Activated naive CD4-positive, alpha-beta T cell (primary cell): ENCODE measurements at places on chromosomes 3 and 15.

DNA sequence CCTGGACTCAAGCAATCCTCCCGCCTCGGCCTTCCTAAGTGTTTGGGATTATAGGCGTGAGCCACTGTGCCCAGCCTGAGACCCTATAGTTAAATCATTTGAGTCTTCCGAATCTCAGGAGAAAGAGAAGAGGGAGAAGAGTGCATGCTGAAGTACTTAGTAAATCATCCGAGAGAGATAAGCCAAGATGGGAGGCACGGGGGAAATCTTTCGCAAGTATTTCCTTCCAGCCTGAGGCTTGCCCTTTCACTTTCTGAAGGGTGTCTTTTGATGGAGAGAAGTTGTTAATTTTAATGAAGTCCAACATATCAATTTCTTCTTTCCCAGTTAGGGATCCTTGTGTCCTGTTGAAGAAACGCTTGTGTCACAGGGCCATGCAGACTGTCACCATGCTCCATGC lies 97.1 kb upstream of the SLC6A6 start:
- DNase-seq: no peak

DNA sequence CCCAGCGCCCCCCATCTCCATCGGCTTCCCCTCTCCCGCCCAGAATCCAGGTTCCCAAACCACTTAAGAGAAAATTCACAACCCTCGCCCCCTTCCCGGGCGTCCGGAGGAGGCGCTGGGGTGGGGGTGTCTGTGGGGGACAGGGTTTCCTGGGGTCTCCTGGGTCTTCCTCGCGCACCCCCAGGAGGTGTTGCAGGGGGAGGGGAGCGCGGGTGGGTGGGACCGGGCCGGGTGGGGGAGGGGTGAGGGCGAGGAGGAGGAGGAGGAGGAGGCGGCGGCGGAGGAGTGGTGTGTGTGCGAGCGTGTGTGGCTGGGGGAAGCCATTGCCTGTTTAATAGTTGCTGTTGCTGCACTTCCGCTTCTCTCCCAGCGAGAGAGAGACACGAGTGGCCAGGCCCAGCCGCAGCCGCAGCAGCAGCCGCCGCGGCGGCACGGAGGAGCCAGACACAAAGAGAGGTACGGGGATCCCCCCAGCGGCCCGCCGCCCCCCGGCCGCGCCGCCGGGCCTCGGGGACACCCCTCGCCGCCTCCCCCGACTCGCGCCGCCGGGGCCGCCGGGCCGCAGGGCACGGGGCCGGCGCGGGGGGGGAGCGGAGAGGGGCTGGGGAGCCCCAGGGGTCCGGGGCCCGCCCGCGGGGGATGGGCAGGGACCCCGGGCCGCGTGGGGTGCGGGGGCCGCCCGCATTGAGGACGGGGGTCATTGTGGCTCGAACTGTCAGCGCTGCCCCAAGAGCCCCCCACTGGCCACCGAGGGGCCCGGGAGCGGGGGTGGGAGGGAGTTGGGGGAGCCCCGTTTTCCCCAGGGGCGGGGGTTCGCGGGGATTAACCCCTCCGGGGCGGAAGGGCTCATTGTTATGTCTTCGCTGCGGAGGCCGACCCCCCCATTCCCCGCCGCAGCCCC lies at the start of gene UBE2E1:
Gene UBE2E1, plus strand, starts transcription at position 323 of the 901 bp plus-strand sequence. CDS start 1,315 bp downstream, outside the sequence.
- peak; percentile 14 for DNase-seq

GRCh38 chr3:186746008-186746407 lies 28.8 kb downstream of the KNG1 start:
- DNase-seq: no peak

- DNase-seq: no peak
Observed at GRCh38 chr3:24496529-24497482, 2.2 kb upstream of the THRB start.

GRCh38 chr3:41213588-41213987 lies 14.3 kb downstream of the CTNNB1 start:
- no peak for DNase-seq

DNA sequence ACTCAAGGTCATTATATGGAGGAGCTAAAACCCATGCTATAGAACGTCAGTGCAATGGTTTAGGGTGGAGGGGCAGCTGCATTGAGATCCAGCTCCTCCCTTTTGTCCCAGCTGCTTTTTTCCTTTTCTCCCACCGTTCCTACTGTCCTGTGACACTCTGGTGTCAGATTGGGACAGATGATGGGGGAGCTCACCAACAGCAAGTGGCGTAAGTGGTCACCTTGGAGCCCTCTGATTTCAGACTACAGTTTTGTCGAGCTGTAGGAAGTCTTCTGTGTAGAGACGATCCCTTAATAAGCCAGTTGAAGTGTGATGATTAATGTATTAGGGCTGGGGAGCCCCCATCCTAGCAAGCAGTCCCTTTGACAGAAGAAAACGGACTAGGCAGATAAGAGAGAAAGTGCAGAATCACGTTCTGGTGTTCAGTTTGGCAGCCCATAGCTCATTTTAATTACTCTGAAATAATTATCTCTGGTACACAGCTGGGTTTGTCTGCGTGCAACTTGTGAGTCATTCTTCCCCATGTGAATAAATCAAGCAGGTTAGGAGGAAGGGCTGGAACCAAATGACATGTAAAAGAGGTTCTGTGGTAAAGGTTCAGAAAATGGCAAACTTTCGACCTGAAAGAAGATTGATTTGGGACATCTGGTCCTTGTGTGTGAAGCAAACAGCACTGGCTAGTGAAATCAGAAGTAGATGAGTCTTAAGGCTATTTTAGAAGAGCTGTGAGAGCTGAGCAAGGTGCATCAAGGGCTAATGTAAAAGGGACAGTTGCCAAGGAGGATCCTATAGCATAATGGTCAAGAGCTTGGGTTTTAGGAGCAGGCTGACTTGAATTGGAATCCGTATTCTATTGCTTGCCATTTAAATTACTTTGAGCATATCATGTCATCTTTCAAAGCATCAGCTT lies 241.4 kb downstream of the EDEM1 start:
- no peak for DNase-seq

DNA sequence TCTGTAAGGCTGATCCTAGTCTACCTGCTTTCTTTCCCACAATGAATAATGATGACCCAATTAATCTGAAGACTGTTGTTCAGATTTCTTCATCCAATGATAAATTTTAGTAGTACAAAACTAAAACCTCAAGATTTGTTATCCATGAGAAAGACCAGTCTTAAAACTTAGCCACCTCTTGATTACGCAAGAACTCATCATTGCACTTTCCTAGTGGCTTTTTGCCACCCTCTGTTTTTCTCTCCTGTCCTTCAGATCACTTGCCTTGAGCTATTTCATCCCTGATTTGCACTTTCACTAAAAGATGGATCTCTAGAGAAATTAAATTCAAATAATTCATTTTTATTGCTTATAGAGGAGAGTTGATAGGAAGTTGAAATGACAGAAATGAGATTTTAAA lies 142.7 kb upstream of the RBMS3 start:
- no peak for DNase-seq

DNA sequence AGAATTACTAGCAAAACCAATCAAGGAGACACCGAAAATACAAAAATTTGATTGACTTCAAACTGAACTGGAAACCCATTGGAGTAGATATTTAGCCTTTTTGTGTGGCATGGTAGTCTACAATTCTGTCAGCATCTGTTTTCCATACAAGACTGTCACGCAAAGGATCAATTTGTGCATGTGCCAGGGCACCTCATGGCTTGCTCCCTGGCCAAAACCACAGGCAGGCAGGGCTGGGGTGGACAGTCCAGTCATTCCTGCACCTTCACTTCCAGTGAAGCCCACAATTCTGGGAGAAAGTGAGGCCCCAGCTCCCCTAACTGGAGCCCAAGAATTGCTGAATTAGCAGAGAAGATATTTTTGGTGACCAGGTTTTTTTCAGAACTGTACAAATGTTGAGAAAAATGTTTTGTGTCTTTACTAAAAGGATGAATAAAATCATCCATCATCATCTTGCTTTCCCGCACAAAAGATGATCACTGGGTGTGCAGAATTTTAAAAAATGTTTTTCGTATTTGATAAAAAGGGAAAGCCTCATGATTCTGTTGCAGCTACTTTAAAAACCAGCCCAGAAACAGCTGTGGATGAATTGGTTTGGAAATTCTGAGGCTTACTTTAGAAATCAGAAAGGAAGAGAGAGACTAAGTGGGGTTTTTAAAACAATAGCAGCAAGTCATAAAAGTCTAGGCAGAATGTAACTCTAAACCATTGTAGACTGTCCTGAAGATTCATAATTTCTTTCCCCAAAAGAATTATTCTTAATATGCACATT lies 86.4 kb downstream of the PCCB start:
- no peak for DNase-seq

GRCh38 chr15:26759986-26760385 lies 12.9 kb downstream of the GABRB3 start:
- no peak for DNase-seq

GRCh38 chr3:177228601-177229190 lies 31.4 kb upstream of the TBL1XR1 start:
- no peak for DNase-seq

- DNase-seq: no peak
Observed at GRCh38 chr3:184148076-184148475, 7.1 kb upstream of the DVL3 start.

DNA sequence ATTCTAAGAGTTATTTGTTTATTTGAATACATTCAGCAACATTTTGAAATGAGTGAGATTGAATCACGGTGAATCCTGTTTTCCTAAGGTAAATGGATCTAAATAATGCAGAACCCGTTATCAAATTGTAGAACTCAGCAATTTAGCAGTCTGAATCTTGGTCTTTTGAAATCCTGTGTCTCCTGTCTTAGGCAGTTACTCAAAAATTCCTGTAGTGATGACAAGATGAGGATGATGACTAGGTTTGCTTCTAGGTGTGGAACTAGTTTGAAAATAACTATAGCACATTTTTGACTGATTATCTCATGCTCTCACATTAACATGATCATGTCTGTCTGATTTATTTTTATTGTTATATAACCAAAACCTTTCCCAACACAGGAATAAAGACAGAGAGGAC lies 115.0 kb downstream of the RAP2B start:
- DNase-seq: no peak

- no peak for DNase-seq
Observed at GRCh38 chr3:151262871-151263525, 15.3 kb downstream of the P2RY14 start.

- no peak for DNase-seq
Observed at GRCh38 chr15:77180270-77180669, 109.4 kb upstream of the TSPAN3 start.

DNA sequence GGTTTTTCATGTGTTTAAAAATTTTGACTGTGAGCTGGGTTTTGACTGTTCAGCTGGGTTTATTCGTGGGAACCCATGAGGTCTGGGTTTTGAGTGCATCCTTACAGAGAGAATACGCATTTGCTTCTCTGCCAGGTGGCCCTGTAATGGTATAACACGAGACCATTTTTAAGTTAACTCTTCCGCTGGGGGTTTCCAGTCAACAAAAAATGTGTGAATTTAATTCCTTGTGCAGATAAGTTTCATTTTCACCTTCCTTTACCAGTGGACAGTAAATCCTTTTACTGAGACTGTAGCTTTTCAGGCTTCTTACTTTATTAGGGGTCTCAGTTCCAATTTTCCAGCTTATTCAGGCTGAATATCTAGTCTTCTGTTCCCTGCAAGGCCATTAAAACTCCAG lies 149.6 kb downstream of the OPA1 start:
- DNase-seq: no peak

DNA sequence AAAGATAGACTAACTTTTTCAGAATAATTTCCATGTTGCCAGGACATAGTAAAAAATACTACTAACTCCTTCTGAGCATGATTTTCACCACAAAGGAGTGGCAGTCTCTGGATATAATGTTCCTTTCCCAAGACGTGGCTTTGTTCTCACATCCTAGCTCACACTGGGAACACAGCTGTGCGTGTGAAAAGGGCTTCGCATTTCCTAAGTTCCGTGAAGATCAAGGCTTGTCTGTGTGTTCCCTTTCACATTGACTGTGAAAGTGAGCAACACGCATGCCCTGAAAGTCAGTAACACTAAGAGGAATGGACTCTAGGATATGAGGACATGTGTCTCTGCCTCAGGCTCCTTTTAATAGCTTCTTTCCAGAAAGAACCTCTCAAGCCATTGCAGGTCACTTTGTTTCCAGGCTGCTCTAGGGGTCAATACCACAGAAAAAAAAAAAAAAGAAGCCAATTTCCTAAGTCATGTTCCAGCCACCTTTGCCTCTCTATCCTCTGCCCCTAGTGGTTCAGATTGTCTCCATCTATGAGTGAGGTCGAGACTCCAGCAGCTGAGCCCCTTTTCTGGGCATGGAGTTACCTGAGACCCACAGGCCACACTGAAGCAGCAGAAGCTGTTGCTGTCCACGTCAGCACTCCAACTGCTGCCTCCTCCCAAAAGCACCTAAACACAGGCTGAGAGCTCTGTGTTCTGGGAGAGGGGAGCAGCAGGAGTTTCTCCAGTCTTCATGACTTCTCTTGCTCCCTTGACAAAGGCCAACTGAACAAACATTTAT lies 355.9 kb downstream of the RSL24D1 start:
- no peak for DNase-seq

- DNase-seq: no peak
Observed at GRCh38 chr3:157101486-157101885, 58.5 kb downstream of the CCNL1 start.

- no peak for DNase-seq
Observed at GRCh38 chr3:170321321-170322034, 36.0 kb upstream of the SKIL start.

- DNase-seq: no peak
Observed at GRCh38 chr15:53757906-53758305, 1.6 kb downstream of the WDR72 start.

GRCh38 chr3:172256101-172256734 lies 192.0 kb downstream of the GHSR start:
- DNase-seq: no peak

- DNase-seq: no peak
Observed at GRCh38 chr3:48456456-48456855, 9.9 kb downstream of the ATRIP start.

DNA sequence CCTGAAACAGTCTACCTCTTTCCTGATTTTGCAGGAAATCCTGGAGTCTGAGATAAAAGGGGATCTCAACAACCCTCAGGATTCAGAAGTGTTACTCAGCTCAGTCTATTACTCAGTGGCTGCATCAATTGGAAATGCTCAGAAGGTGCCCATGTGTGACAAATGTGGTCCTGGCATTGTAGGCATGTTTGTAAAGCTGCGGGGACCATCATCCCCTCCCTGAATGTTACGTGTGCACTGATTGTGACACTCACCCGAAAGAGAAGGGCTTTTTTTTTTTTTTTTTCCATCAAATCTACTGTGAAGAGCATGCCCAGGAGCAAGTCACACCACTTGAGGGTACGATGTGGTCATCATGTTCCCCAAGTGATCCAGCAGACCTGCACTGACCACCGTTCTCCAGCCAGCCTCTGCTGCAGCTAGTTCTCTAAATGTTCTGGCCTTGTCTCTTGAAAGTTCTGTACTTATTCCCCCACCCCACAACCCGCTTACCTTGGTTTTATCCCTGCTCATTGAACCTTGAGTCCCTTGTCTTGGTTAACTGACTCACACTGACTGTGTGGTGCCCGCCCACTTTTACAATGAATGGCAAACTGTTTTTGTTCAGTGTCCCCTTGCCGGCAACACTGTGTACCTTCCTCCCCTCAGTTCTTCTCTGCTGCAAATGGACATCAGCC lies 19.8 kb downstream of the ST3GAL6 start:
- no peak for DNase-seq

GRCh38 chr15:62296756-62297507 lies 131.8 kb upstream of the C2CD4B start:
- DNase-seq: no peak
